Anterior cingulate cortex (tissue), 58 donors: ENCODE measurements at places on chromosomes 1 and 21.

GRCh38 chr21:43957128-43957571 lies 55.0 kb upstream of the TRAPPC10 start:
- DNase-seq, result no peak

GRCh38 chr1:5847013-5847659 lies 145.1 kb downstream of the NPHP4 start:
- DNase-seq, result no peak

GRCh38 chr1:185541871-185542301 lies 192.3 kb upstream of the HMCN1 start:
- no peak for DNase-seq

- no peak for DNase-seq
Measured at GRCh38 chr1:227043755-227044154, 103.7 kb downstream of the COQ8A start.

DNA sequence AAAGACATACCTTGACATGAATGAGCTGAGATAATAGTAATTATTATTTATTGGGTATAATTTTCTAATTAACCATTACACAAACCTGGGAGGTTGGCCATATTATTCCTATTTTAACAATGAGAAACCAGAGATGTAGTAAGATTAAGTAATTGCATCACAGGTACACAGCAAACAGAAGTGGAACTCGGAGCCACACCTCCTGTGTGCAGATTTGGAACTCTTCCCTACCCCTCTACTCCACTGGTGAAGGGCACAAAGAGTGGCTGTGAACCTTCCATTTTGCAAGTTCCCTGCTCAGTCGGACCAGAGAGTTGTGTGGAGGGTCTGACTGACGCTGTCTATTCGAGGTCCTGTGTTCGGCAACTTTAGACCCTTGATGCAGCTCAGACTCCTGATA lies 45.0 kb downstream of the NGF start:
- DNase-seq, result no peak

- DNase-seq, result no peak
Measured at GRCh38 chr1:157189096-157189495, 50.9 kb upstream of the ETV3 start.

- DNase-seq, result no peak
Measured at GRCh38 chr1:89660224-89661061, 27.5 kb downstream of the LRRC8C start.

DNA sequence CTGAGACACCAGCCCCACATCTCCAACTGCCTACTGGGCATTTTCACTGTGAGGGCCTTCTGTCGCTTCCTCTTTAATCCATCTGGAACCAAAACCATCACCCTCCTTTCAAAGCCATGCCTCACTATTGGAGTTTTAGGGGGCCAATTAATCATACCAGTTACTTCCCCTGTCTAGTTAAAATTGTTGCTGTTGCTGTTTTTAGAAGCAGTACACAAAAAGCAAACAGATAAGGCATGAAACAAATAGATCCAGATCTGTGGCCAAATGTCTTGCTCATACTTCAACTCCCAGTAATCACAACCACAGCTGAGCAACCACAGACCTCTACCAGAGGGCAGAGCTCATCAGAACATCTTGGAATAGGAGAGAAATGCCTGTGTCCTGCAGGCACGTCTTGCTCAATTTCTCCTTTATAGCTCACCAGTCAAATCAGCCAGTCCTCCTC lies 133.8 kb upstream of the C1orf105 start:
- no peak for DNase-seq

GRCh38 chr1:222060210-222060916 lies 318.5 kb upstream of the DUSP10 start:
- DNase-seq, result no peak

GRCh38 chr1:53959664-53960250 lies 13.6 kb downstream of the LRRC42 start:
- DNase-seq, result no peak

DNA sequence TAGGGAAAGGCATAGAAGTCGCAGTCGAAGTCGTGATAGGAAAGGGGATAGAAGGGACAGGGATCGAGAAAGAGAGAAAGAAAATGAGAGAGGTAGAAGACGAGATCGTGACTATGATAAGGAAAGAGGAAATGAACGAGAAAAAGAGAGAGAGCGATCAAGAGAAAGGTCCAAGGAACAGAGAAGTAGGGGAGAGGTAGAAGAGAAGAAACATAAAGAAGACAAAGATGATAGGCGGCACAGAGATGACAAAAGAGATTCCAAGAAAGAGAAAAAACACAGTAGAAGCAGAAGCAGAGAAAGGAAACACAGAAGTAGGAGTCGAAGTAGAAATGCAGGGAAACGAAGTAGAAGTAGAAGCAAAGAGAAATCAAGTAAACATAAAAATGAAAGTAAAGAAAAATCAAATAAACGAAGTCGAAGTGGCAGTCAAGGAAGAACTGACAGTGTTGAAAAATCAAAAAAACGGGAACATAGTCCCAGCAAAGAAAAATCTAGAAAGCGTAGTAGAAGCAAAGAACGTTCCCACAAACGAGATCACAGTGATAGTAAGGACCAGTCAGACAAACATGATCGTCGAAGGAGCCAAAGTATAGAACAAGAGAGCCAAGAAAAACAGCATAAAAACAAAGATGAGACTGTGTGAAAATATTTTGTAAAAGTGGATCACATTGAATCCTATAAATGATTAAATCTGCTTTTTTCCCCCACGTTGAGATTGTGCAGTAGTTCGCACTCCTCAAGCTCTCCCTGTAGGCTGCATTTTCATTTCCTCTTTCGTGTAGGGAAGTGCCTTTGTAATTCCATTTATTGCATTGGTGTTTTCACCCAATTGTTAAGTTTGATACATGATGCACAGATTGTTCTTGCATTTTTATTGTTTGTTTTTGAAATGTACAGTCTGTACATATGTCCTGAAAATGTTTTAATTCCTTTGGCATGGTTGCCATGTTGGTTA lies 7.5 kb downstream of the PRPF38B start:
- no peak for DNase-seq

DNA sequence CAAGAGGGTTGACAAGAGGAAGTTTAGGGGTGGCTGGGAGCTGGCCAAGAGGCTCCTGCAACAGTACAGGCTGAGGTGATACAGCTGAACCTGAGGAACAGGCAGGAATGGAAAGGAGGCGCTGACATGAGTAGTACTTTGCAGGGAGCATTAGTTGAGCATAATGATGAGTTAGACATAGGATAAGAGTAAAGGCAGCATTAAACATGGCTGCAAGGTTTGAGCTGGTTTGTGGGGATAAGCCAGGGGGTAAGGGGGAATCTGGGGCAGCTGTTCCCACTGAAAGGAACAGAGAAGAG lies 20.6 kb downstream of the SLC30A10 start:
- DNase-seq, result no peak

- no peak for DNase-seq
Measured at GRCh38 chr1:96865731-96866685, 144.4 kb downstream of the PTBP2 start.

DNA sequence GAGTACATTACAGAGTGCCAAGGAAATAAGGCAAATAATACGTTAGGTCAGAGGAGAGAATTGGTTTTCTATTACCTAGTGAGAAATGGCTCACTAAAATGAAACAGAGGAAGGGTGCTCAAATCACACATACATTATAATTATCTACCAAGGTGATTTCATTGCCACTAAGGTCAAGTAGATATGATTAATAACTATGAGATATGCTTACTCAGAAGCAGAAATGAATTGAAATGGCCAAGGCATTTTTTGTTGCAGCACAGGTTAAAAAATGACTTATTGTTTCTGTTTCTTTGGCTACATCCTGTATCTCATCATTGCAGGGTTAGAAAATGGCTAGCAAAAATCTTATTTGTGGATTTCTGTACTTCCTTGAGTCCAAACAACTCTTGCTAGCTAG lies 154.5 kb upstream of the GORAB start:
- no peak for DNase-seq

- DNase-seq, result no peak
Measured at GRCh38 chr1:200366577-200367253, 43.1 kb downstream of the ZNF281 start.

- DNase-seq, result no peak
Measured at GRCh38 chr1:44501047-44501890, 96.2 kb downstream of the RNF220 start.

GRCh38 chr1:81912383-81912782 lies 111.6 kb downstream of the ADGRL2 start:
- DNase-seq, result no peak

DNA sequence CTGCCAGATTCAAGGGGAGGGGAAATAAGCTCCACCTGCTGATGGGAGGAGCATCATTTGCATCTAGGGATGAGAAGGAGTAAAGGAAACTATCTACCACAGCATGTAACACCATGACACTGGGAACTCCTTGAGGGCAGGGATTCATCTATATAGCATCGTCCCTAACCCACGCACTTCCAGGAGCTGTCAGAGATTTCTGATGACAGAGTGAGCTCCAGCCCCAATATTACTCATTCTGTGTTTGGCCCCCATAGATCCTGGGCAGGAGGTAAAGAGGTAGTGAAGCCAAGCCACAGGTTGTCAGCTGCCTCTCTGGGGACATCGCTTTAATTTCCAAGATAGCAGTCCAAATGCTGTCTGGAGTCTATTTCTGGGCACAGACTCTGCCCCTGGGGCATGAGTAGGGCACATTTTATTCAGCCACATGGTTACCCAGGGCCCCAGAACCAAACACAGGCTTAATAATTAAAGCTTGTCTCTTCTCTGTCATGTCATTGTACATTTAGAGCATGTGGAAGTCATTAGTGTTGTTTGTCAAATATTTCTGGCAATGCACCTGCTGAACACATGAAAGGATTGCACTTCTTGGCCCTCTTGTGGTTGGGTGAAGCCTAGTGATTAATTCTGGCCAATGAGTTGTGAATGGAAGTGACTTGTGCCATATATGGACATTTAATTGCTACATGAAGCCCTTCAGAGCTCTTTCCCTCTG lies 105.9 kb upstream of the POU3F1 start:
- no peak for DNase-seq

- no peak for DNase-seq
Measured at GRCh38 chr1:217182992-217183391, 447.9 kb downstream of the GPATCH2 start.

DNA sequence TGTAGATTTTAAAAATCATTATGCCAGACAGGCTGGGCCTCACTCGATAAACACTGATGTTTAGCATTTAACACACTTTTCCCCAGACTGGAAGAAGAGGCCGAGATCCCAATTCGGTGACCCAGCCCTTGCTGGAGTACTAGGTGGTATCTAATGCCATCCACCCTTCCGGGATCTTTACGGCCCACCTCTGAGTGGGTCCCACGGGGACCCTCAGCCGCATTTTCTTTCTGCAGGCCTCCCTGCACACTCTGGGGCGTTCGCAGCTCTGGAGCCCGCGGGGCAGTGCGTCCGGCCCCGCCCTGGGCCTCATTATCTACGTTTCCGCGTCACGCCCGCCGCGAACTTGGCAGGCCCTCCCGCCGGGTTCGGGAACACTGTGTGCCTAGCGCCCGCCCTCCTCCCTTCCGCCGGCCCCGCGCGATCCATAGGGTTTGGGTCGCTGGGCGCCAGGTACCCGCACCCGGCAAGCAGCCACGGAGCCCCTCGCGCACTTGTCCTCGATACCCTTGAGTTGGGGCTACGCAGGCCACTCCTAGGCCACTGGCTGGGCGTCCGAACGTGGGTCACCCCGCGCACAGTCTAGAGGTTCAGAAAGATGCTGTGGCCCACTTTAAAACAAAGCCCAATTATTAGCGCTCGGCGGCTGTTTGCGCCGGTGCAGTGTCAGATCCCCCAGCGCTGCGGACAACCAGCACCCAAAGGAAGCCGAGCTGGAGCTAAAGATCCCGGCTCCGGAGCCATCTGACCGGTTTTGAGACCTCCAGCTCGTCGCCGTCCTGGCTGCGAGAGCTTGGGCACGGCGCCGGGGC lies 950 bp upstream of the EVA1C start:
- DNase-seq, result peak; percentile 74

DNA sequence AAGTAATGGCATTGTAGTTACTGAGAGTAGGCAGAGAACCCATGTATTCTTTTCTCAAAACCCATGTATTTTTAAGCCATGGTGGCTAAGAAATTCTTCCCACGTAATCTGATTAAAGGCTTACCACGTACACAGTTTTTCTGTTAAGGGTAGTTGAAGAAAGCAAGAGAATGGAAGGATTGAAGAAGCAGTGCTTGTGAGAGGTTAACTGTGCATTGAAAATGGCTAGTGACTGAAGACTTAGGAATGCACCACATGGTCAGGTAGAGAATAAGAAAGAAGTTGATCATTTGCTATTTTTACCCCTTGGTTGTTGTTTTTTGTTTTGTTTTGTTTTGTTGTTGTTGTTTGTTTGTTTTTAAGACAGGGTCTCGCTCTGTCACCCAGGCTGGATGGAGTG lies 178.9 kb upstream of the SNX7 start:
- DNase-seq, result no peak

GRCh38 chr1:22101199-22101598 lies 41.7 kb downstream of the WNT4 start:
- no peak for DNase-seq

DNA sequence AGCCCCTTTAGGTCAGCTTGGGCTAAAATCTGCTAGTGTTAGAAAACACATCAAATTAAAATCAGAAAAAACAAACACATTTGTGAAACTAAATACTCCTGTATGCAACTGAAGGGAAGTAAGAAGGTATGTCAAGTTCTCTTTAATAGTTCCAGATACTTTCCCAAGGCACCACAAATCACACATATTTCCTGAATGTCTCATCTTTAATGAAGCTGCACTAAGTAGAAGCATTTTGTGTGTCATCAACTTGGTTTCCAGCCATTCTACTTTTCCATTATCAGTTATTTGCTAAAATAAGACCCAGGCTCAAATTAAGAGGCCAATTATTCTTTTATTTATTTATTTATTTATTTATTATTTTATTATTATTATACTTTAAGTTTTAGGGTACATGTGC lies 34.7 kb downstream of the CRB1 start:
- DNase-seq, result no peak

GRCh38 chr1:54230507-54231339 lies 30.8 kb downstream of the MRPL37 start:
- no peak for DNase-seq

DNA sequence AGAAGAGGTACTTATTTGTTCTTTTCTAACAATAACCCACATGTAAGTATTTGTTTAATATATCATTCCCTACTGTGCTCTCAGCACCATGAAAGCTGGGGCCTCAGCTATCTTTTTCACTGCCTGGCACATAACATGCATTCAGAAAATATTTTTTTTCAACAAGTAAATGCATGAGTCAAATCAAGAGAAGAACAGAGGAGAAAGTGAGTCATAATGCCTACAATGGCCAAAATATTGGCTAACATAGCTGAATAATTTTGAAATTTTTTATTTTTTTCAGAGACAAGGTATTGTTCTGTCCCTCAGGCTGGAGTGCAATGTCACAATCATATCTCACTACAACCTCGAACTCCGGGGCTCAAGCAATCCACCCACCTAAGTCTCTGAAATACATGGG lies 252.2 kb upstream of the ADAMTS5 start:
- DNase-seq, result no peak
